ENCODE measurements at places on chromosomes 6 and 20. TPM values are rescaled to one million over a fixed set of nuclear protein-coding genes. Genes with fewer than 3 reads are reported as not detected.

HLA-DQA1 gene
- total RNA-seq = 1.9 TPM

ORC3 gene
- total RNA-seq = 43.7 TPM

EBF4 gene
- 10.2 TPM for total RNA-seq

SULF2 gene
- total RNA-seq = 190 TPM

MROH8 gene
- total RNA-seq = 8.2 TPM

FRK gene
- 2.1 TPM for total RNA-seq

SLC17A9 gene
- total RNA-seq = 0.69 TPM

NKX2-4 gene
- total RNA-seq = 0.11 TPM

TMC2 gene
- total RNA-seq = 1.2 TPM

PRSS35 gene
- 79.0 TPM for total RNA-seq

RAET1L gene
- total RNA-seq = not detected

RRAGD gene
- 58.3 TPM for total RNA-seq

WFDC12 gene
- not detected for total RNA-seq

UNC5CL gene
- 0.20 TPM for total RNA-seq

PAX1 gene
- 0.06 TPM for total RNA-seq

DPPA5 gene
- total RNA-seq = not detected

KPNA5 gene
- total RNA-seq = 34.5 TPM

TNFAIP3 gene
- total RNA-seq = 5.1 TPM

UST gene
- total RNA-seq = 23.9 TPM

CST7 gene
- 0.55 TPM for total RNA-seq

SOX12 gene
- total RNA-seq = 11.8 TPM

SEMG1 gene
- total RNA-seq = not detected

PCSK2 gene
- 19.6 TPM for total RNA-seq

TLDC2 gene
- 0.28 TPM for total RNA-seq

STMND1 gene
- total RNA-seq = 0.59 TPM

EDEM2 gene
- 17.4 TPM for total RNA-seq

KHDC1 gene
- total RNA-seq = 7.2 TPM

ZKSCAN4 gene
- 8.0 TPM for total RNA-seq

PRDM1 gene
- total RNA-seq = 1.3 TPM

BPIFB1 gene
- total RNA-seq = not detected

HECA gene
- 30.4 TPM for total RNA-seq

IP6K3 gene
- total RNA-seq = 0.50 TPM

C6orf163 gene
- total RNA-seq = 6.5 TPM

EYS gene
- 3.5 TPM for total RNA-seq

OXT gene
- 0.33 TPM for total RNA-seq

EYA4 gene
- total RNA-seq = 2.3 TPM

SYS1 gene
- 25.1 TPM for total RNA-seq

GUCA1A gene
- 1.9 TPM for total RNA-seq

BTN1A1 gene
- not detected for total RNA-seq

ATAT1 gene
- total RNA-seq = 18.7 TPM

C20orf144 gene
- not detected for total RNA-seq

NRM gene
- 1.9 TPM for total RNA-seq

CLPSL2 gene
- not detected for total RNA-seq

SPATA25 gene
- total RNA-seq = 3.0 TPM

IL20RA gene
- total RNA-seq = 0.99 TPM

POM121L2 gene
- total RNA-seq = not detected

IMPG1 gene
- total RNA-seq = 0.10 TPM

CD83 gene
- 33.4 TPM for total RNA-seq

GABRR2 gene
- total RNA-seq = 0.39 TPM

RSPH9 gene
- 1.6 TPM for total RNA-seq

Measured in spinal cord (tissue), 10 donors.